NCI-H1105 treated with DMSO at 0.1 percent for 48 hours (cell line): ENCODE measurements at places on chromosomes 6 and 20.

DNA sequence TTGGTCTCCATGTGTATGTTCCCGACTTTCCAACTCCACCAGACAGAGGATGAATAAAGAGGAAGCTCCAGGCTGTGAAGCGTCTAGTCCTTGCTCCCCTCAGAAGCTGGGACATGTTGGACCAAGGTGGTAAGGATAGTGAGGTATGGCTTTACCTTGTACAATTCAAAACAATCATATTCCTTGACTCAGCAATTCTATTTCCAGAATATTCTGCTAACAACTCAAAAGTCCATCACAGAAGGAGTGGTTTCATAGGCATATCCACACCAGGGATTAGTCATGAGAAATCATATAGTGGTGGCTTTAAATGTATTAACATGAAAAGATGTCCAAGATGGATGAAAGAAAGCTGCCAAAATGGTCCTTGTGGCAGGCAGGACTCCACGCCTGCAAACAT is 19.8 kb downstream of the FKBP1A start:
- DNase-seq: no peak

- no peak for DNase-seq
Observed at GRCh38 chr6:125354649-125355048, 52.9 kb upstream of the HDDC2 start.

DNA sequence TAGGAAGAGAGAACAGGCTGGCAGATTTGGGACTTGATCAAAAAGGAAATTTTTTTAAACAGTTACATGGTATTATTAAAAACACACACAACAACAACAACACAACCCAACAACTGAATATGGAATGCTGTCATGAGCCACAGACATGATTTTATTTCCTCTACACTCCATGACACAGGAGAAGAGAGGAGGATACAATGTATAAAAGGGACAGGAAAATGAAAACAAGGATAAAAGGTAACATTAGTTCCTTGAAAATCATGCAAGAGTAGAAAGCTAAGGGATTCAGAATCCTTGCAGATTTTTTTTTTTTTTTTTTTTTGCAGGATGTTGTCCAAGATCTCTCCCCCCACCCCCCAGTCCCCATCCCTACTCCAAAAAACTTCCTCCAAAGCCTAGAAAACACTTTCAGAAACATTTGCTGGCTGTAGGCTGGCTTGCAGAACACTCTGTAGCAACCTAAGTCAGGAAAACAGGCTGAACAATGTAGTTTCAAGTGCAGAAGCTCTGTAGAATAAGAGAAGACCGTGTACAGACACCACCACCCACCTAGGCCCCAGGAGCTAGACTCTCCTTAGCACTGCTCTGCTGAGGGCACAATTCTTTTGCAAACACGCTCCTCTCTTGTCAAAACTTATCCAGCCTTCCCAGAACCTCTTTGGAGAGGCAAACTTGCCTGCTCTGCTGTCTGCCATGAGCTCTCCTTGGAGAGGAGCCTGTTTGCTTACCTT is 845 bp downstream of the ZMYND8 start:
- peak; percentile 50 for DNase-seq

DNA sequence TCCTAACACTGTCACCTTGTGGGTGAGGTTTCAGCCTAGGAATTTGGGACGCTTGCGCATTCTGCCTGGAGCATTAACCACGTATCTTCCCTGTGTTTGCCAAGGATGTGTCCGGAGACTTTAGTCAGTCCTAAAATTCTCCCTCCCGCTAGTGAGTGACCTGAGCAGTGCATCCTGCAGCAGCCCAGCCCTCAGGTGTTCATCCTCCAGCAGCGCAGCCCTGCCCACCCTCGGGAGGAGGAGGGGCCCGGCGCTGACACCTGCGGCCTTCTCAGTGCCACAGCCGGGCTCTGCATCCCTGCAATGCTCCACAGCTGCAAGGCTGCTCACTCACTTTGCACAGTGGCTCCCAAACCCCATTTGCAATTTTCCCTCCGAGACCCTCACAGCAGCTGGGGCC is 79.5 kb downstream of the ERMARD start:
- DNase-seq: no peak

- DNase-seq: no peak
Observed at GRCh38 chr6:156974830-156975261, 197.7 kb downstream of the ARID1B start.

DNA sequence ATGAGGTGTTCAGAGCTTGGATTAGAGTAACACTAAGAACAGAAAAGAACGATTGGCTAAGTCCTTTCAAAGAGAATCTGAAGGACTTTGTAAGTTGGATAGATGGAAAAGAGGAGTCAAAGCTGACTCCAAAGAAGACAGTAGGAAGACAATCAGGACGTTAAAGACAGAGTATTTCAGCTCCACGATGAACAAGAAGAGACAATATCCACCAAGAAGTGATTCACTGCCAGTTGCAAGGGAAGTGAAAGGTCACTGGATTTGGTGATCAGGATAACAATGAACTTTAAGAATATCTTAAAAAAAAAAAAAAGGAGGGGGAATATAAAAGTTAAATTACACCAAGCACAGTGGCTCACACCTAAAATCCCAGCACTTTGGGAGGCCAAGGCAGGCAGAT is 17.9 kb downstream of the REPS1 start:
- DNase-seq: no peak

DNA sequence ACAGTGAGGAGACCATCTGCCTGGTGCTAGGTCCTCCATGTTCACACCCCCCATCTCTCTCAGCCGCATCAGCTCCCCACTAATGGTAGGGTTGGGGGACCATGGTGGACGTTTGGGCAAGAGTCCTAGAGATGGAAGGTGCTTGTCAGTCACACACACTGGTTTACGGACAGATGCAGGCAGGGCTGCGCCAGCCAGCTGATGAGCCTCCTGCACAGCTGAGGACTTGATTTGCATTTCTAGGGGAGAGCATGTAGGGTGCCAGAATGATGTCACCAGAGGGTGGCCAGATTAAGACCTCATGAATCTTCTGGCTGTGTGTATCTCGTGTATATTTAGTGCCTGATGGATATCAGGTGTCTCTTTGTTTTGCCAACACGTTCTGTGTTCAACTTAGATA is 28.6 kb downstream of the CST8 start:
- DNase-seq: no peak

DNA sequence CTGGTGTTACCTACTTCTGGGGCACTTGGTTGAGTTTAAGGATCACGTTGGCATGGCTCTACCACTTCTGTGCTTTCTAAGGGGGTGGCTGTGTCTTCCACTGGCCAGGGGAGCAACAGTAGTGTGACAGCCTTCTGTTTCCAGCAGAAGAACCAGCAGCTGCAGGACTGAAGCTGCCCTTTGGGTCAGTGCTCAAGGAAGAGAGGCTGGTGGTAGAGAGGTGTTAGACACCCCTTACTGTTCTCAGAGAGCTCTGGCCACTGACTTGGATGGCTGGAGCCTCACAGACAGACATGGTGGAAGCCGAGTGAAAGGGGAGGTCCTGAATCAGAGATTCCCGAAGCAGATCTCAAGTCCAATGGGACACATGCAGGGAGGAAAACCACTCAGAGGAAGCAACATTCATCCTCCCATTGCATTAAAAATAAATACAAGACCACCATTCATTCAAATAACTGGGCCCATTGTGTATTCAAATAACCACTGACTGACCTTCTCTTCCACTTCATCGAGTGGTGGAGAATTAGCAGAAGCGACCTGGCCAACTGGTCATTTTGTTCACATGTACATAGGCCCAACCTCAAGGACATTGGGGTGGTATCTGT is 106.7 kb downstream of the MYLK4 start:
- no peak for DNase-seq

- no peak for DNase-seq
Observed at GRCh38 chr20:61391812-61392520, 139.9 kb downstream of the CDH4 start.

GRCh38 chr20:36871640-36872570 is 4.0 kb upstream of the TLDC2 start:
- no peak for DNase-seq
